ENCODE measurements at places on chromosomes 2 and 18.
A peak's percentile ranks its signal among the peaks of the same experiment; 100 is the strongest.

DNA sequence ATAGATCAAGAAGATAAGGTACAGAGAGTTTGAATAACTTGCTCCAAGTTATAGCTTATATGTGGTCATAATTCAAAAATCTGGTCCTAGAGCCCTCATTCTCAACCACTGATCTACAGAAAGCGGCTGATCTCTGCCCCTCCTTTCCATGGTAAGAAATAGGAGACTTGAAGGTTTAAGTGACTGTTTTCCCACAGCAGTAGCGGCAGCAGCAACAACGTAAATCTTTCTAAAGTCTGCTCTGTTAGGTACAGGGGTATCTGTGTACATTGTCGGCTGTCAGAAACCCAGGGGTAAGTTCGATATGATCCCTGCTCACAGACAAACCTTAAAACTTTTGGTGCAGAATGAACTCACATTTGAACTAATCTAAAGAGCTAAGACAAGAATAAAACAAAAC is 105.4 kb downstream of the EPHA4 start:
- ATAC-seq = no peak

GRCh38 chr2:121387591-121388325 is 102.8 kb upstream of the TFCP2L1 start:
- no peak for ATAC-seq

- ATAC-seq = no peak
These were observed 31.1 kb downstream of the DSG4 start for GRCh38 chr18:31407649-31408048.

GRCh38 chr2:165601065-165601830 is 131.8 kb downstream of the CSRNP3 start:
- no peak for ATAC-seq

- ATAC-seq = no peak
These were observed 62.2 kb downstream of the GALNT14 start for GRCh38 chr2:31075941-31076590.

DNA sequence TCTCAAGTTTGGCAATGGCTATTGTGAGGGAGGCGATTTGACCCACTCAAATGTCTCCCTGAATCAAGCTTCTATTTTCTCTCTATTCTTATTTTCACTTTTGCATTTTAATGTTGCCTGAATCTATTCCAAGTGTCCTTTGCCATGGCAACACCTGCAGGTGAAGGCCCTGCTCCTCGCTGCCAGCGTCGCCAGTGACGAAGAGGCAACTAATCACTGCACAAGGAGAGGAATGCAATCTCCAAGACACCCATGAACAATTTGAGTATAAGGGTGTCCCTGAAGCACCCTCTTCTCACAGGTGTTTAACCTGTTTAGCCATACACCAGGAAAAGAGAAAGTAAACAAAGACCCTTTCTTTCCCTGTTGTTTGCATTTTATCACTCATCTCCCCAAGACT is 165.6 kb upstream of the VRK2 start:
- no peak for ATAC-seq

- ATAC-seq = no peak
These were observed 83.6 kb upstream of the MGAT5 start for GRCh38 chr2:134170294-134170693.

- no peak for ATAC-seq
These were observed 42.3 kb downstream of the ACOXL start for GRCh38 chr2:110774701-110775100.

GRCh38 chr2:36753706-36754221 is 57.3 kb downstream of the VIT start:
- no peak for ATAC-seq

DNA sequence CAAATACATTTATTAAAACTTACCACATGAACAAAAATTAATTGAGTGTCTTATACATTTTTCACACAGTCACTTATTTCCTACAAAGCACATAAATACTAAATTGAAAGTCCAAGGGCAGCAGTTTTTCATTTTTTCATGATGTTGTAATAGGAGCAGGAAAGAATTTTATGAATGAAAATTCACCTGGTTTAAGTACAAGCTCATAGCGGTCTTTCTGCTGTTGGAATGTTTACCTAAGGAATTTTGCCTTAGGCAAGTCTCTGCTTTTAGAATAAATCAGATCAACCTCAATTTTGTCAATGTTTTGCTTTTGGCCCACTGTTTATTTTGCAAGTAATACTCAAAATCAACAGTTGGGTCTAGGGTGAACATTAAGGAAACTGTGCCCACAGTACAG is 40.0 kb downstream of the ETAA1 start:
- no peak for ATAC-seq

DNA sequence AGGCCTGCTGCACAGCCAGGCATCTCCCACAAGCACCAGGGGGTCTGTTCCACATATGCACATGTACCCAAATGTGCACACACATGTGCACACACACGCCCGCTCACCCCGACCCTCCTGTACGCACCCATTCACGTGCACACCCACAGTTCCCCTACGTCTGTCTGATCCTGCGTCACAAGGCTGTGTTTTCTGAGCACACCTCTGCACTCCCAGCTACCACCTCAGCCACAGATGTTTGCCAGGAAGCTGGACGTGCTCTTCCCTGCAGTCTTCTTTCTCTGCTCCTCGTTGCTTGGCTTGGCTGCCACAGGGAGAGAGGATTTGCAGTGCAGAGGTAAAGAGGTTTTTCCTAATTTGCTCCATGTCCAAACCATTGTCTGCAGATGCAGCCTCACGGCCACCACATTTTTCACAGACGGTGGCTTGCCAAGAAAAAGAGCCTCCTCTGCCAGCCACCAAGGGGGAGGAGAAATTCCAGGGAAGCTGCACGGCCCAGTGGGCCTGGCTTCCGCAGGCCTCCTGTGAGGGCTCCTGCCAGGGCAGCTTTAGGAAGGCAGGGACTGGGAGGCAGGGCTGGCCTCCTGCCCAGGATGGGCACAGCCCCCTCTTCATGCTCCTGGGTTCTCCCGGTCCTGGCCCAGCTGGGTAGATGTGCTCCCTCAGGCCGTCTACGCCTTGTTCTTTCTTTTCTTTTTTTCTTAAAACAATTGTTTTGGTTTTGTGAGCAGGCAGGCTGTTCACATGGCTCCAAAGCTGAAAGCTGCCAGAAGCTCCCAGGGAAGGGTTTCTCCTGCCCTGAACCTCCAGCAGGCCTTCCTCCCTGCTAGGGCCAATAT is 29.3 kb upstream of the HS6ST1 start:
- ATAC-seq = peak; percentile 93

DNA sequence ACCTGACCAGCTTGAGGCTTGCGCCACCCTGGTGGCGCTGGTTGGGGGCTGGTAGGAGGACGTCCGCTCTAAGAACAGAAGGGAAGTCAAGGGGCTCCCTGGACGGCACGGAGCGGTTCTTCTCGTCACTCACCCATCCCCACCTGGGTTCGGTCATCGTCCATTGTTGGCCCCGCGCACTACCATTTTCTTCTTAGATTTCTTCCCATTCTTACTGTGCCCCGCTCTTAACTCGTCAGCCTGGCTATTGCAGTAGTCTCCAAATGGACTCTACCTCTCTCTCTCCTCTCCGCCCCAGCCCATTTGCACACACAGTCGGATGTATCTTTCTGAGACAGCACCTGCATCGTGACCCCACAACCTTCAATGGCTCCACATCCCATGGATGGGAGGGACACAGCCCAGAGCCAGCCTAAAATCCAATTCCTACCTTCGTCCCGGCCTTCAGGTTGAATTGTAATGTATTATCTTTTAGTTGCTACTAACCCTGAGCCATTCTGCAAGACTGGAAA is 814 bp upstream of the RAB1A start:
- peak; percentile 63 for ATAC-seq

- no peak for ATAC-seq
These were observed 139.4 kb upstream of the CWC22 start for GRCh38 chr2:180146541-180146940.

- no peak for ATAC-seq
These were observed 11.4 kb downstream of the UBE2E3 start for GRCh38 chr2:180991820-180992219.

DNA sequence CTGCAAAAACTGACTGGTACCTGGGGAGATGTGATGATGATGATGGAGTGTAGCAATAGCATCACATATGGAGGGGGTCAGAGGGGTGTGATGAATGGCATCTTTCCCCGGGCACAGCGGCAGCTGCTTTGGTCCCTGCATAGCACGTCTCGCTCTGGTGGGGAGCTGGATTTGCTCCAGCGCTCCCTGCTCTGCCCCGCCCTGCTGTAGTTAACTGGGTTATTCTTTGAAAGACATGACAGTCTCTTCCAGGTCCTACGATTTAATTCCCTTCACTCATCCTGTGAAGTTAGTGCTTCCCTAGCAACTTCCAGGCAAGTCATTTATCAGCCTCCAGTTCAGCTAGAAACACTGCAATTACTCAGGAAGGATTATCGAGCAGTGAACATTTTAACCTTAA is 463.1 kb downstream of the TSN start:
- ATAC-seq = no peak

- peak; percentile 67 for ATAC-seq
These were observed 459.5 kb downstream of the DLGAP1 start for GRCh38 chr18:3995476-3996102.

- ATAC-seq = no peak
These were observed 217.5 kb upstream of the SOX11 start for GRCh38 chr2:5474716-5475115.

- ATAC-seq = no peak
These were observed 109.7 kb upstream of the ARL5A start for GRCh38 chr2:151937966-151938365.

DNA sequence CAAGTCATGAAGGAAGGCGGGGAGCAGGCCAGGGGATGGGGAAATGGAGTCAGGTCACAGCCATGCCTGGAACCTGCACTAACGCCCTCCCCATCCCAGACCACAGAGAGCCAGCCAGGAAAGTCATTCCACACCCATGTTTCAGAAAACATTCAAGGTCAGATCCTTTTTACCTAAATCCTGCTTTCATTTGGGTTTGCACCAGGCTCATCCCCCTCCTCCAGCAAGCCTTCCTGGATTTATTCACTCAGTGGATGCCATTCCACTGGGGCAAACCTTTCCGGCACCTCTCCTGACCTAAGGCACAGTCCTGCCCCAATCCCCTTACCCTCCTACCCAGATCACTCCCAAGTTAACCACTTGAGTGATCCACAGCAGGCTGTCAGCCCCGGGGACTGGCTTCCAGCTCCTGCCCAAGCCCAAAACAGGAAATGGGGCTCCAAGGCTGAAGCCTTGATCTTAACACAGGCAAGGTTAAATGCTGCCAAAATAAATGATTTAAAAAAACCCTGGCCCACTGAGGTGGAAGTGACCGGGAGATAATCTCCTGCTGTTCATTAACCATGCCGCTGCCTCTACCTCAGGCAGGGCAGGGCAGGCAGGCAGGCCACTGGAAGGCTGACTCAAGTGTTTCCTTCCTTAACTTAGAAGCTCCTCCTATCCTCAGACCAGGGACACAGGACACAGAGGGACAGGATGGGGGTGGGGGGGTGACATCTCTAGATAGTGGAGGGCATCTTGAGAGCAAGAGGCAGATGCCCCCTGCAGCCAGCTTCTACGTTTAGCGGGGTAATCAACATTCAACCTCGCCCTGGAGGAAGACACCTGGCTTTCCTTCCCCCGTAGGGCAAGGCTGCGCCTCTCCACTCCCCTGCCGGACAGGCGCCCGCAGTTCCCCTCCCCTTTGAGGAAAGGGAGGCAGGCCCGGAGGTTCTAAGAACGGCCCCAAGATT is 1.4 kb downstream of the RAB11FIP5 start:
- ATAC-seq = peak; percentile 29

- no peak for ATAC-seq
These were observed 3.7 kb upstream of the SP9 start for GRCh38 chr2:174330945-174331594.

- no peak for ATAC-seq
These were observed 206.2 kb upstream of the COPS8 start for GRCh38 chr2:236879416-236879963.

GRCh38 chr2:233793465-233794127 is 15.5 kb downstream of the MROH2A start:
- no peak for ATAC-seq

GRCh38 chr2:129757366-129757914 is 222.0 kb upstream of the RAB6C start:
- ATAC-seq = no peak

DNA sequence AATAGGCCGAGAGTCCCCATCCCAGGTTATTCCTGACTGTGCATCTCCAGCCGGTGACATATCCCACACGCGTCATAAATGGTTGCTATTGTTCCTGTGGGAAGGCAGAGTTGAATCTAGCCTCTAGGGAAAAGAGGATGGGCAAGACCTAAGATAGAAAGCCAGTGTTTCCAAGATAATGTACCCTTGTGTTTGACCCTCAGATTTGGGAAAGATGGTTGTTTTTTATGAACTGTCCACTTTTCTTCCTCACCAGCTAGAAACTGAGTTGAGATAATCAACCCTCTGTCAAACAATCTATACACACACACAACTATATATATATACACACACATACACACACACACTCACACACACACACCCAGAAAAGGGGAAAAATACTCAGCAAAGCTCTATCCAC is 131.0 kb downstream of the PRKCE start:
- no peak for ATAC-seq

DNA sequence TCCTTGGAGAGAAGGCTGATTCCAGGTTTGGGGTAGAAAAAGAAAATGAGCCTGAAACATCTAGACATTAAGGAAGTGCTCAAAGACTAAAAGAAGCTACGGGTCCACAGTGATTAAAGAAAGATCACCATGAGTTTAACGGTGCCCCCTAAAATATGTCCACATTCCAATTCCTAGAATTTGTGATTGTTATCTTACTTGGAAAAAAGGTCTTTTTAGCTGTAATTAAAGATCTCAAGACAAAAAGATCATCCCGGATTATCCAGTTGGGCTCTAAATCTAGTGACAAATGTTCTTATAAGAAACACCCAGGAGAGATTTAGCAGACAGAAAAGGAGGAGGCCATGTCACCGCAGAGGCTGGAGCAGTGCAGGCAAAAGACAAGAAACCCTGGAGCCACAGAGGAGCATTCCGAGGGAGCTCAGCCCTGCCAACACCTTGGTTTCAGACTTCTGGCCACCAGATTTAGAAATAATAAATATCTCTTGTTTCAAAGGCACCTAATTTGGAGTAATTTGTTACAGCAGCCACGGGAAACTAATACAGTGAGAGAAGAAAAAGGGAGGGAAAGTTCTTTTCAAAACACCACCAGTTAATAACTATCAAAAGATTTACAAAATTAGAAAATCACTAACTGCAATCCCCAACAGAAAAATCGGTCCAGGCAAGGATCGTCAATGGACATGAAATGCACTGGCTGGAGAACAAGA is 8.5 kb downstream of the UXS1 start:
- no peak for ATAC-seq

- no peak for ATAC-seq
These were observed 1.0 kb downstream of the IL1A start for GRCh38 chr2:112783187-112783714.

- ATAC-seq = no peak
These were observed 194.9 kb upstream of the CHAC2 start for GRCh38 chr2:53572696-53573095.

All from SK-N-SH treated with all-trans-retinoic acid at 6 μM for 48 hours (cell line).